Activated CD8-positive, alpha-beta memory T cell treated with anti-CD3 and anti-CD28 coated beads for 1 hour (primary cell): ENCODE measurements at places on chromosomes 1 and 21.

- DNase-seq = no peak
Measured at GRCh38 chr1:156859523-156860112, 701 bp upstream of the INSRR start.

- DNase-seq = no peak
Measured at GRCh38 chr1:27423709-27424108, 31.3 kb downstream of the GPR3 start.

GRCh38 chr1:6869545-6869944 is 84.3 kb downstream of the CAMTA1 start:
- DNase-seq = no peak

GRCh38 chr1:40308036-40308727 is 8.9 kb downstream of the COL9A2 start:
- DNase-seq = no peak

- DNase-seq = no peak
Measured at GRCh38 chr1:235375919-235376605, 8.8 kb downstream of the TBCE start.

GRCh38 chr21:26961698-26962097 is 5.2 kb downstream of the ADAMTS5 start:
- DNase-seq = no peak

GRCh38 chr1:53959664-53960250 is 13.6 kb downstream of the LRRC42 start:
- DNase-seq = no peak

DNA sequence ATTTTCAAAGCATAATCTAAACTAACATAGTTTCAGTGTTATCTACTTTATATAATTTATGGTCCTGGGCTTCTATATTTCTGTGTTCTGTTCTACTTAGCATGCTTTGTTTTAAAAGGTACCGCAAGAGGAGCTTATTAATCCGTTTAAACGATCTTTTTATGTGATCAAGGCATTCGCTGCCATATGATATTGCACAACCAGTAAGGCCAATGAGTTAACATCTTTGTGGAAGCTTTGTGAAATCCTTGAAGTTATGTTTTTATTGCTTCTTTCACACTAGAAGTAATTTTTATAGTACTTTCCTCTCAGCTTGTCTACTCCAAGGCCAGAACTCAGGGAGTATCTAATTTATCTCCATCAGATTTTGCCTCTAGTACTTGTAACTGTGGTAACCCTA is 8.9 kb downstream of the LRRC8C start:
- DNase-seq = no peak

DNA sequence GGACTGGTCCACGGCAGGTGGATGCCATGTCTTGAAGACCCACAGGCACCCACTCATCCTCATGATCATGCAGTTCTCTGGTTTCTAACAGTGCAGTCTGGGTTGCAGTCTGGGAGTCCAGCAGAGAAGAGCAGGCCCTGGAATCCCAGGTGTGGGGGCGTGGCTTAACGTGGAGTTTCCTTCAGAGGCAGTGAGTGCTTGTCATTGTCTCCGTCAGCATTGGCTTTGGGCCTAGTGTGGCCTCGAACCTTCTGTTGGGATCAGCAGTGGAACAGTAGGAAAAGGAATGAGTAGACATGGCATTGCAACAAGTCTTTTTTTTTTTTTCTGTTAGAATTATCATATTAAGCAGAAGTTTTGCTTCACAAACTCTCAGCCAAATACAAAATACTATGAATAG is 12.8 kb downstream of the LGALS8 start:
- DNase-seq = no peak

DNA sequence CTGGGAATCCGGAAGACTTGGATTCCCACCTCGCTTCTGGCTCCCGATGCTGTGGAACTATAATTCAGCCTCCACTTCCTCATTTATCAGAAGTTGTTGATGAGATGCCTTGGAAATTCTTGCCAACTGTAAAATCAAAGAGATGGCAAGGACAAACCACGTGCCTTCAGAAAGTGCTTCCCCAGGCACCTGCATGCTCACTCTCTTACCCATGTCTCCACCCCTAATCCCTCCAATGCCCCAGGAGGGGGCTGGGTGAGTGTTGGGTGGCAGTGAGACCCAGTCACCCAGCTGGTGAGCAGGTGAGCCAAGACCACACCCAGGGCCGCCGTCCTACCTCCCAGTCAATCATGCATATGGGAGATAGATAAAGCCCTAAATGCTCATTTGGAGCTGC is 160.8 kb downstream of the PSMG1 start:
- no peak for DNase-seq

DNA sequence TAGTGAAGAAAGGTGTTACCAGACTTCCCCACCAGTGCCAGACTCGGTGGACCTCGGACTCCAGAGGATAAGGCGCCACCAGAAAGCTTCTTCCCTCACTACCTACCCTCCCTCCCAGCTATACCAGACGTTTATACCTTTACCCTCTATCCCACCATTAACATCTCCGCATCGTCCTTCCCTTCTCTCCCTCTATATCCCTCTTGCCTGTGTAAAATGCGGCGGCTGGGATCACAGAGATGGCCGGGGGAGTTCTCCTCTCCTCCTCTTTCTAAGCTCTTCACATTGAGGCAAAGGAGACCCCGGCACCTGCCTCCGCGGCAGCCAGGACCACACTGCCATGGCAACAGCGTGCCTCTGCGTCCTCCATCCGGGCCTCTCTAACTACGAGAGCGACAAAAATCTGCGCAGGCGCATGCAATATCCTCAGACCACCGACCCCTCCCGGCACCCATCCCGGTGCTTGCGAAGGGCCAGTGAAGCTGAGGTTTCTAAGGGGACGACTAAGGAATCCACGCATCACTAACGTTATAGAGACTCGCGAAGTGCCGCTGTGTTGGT is at the start of gene CCDC181:
Gene CCDC181, minus strand, starts transcription at position 394 of the 561 bp plus-strand sequence. CDS start 2,547 bp downstream, outside the sequence.
- DNase-seq = peak; percentile 16

GRCh38 chr1:211737115-211738035 is 62.0 kb upstream of the NEK2 start:
- no peak for DNase-seq

DNA sequence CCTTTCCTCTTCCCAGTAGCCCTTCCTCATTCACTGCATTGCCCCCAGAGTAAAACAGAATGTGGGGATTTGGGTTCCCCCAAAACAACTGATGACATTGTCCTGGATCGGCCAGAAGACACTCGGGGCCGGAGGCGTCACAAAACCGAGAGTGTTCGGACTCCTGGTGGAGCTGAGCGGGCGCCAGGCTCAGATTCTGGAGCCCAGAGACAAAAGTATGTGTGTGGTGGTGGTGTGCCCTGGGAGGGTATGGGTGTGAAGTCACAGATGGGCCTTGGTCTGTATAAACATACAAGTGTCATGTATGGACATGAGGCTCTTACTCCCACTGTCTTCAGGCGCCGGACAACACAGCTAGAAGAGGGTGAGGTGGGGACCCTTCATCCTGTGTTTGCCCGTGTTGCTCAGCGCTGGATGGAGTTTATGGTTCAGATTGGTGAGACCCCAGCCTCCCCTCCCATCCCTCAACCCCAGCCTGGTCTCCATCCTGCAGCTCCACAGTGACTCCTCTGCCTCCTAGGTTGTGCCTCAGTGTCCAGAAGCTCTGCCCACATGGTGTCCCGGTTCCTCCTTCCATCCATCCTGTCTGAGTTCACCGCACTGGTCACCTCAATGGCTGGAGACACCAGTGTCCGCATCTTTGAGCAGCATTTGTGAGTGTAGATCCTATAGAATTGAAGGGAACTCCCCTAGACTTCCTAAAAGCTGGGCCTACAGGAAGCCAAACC is 12.4 kb downstream of the HYI start:
- DNase-seq = no peak

GRCh38 chr1:10866321-10867093 is 70.1 kb upstream of the CASZ1 start:
- DNase-seq = no peak

GRCh38 chr1:71785000-71785399 is 497.3 kb downstream of the NEGR1 start:
- no peak for DNase-seq

- DNase-seq = no peak
Measured at GRCh38 chr1:192703283-192704206, 67.6 kb downstream of the RGS13 start.

DNA sequence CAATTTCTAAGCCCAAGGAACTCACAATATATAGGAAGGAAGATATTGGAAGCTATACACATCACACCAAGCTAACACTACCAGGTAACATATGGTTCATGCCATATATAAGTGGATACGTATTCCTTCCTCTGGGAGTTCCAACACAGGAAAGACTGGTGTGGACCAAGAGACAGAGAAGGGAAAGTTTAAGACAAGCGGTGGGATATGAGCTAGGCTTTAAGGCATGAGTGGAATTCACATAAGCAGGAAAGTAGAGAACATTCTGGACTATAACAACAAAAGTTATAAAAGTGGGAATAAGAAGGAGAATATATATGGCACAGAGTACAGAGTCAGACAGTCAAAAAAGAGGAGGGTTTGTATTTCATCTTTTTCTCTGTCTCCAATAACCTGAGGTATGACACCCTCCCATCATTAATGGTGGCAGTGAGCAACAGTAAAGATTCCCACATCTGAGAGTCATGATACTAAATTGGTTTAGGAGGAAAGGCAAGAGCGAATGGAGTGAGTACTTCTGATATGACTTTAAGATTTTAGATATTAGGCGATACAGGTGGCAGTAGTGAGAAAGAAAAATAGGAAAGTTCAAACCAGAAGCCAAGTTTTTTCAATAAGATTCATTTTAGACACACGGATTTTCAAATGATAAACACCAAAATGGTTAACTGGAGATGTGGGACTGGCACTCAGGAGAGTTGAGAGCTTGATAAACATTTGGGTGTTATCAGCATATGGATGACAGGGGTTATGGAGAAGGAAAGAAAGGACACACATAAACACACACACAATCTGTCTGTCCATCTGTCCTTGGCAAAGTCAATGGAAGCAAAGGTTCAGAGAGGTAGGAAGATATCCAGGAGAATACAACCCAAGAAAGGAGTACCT is 87.4 kb upstream of the TTC39A start:
- DNase-seq = no peak

GRCh38 chr1:181383695-181384094 is 99.6 kb upstream of the CACNA1E start:
- DNase-seq = no peak

- DNase-seq = no peak
Measured at GRCh38 chr1:162113419-162113818, 43.9 kb downstream of the NOS1AP start.

- no peak for DNase-seq
Measured at GRCh38 chr1:233730809-233731208, 116.9 kb downstream of the KCNK1 start.

DNA sequence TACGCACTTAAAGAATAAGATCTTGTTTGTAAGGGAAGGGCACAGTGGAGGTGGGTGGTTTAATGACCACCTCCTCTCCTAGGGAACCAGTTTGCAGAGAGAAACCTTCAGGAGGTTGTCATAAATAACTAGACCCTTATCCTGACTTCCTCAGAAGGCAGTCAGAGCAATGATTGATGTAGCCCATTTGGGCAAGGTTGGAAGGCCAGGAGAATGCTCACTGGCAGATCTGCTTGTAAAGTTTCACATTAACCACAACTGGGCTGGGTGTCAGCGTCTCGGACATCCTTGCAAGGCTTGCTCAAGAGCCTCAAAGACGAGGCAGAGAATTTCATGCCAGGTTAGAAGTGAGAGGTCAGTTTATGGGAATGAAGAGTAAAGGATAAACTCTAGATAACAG is 87.6 kb upstream of the TRABD2B start:
- DNase-seq = no peak

DNA sequence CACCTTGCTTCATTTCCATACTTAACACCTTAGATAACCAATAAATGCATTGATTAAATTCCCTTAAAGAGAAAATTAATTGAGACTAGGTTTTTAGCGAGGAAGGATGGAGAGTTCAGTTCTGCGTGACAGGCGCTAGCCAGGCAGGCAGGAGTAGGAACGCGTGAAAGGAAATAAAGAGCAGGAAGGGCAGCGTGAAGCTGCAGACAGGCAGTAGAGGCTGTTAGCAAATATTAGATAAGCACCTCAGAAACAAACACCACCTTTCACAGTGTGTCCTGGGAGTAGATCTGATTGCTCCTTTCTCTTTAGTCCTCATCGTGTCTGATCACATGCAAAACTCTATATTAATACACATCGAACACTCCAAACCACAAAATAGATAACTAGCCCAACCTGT is 282.7 kb upstream of the ADGRL2 start:
- DNase-seq = no peak

- no peak for DNase-seq
Measured at GRCh38 chr1:209162651-209163050, 420.9 kb upstream of the CAMK1G start.

DNA sequence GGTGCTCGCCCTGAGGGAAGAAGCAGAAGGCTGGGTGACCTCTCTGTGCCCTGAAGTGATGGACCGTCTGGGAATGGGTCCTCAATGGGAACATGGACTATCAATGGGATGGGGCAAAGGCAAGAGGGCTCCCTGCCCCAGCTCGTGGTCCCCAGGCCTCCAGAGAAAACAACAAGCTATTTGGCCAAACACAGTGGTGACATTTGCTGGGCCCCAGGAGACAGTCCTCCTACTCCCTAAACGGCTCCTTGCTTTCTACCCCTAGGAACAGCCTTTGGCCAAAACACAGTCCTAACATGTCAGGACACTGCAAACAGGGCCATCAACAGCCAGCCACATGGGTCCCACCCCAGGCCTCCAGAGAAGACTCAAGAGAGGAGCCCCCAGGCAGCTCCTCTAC is 102.8 kb downstream of the RAVER2 start:
- no peak for DNase-seq

DNA sequence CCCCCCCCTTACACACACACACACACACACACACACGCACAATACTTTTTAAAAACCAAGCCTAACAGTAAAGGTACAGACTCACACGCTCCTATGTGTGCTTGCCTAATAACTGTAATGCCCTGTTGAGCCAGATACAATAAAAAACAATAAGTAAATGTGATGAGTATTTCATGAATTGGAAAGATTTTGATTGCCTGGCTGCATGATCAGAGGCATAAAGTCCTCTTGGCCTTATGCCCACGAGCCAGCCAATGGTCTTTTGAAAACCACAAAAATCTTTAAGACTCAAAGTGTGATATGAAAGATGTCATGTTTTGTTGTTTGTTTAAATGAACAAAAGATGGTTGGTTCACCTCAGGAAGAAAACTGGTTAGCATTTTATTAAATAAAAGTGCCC is 441.9 kb upstream of the ZRANB2 start:
- DNase-seq = no peak

- no peak for DNase-seq
Measured at GRCh38 chr1:196063294-196063693, 544.9 kb downstream of the KCNT2 start.

DNA sequence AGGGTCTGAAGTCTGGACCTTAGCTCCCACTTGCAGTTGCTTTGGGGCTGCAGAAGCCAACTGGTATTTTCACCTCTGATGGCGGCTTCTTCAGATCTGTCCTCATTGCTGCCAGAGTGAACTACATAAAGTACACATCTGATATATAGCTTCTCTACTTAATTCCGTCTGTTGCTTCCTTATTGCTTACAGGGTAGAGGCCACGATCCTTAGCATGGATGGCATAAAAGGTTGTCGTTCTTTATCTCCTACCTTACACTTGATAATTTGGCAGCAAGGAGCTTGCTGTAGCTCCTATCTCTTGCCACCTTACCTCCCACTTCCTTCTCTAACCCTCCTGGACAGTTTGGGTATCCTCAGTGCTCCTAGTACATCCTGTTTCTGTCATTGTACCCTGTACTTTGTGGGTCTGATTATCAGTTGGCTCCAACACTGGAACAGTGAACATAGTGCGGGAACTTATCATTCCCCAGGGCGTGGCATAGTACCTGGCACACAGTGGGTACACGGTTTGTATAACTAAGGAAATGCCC is 30.9 kb upstream of the NBL1 start:
- no peak for DNase-seq
